ENCODE measurements at places on chromosomes 7 and 10.

DNA sequence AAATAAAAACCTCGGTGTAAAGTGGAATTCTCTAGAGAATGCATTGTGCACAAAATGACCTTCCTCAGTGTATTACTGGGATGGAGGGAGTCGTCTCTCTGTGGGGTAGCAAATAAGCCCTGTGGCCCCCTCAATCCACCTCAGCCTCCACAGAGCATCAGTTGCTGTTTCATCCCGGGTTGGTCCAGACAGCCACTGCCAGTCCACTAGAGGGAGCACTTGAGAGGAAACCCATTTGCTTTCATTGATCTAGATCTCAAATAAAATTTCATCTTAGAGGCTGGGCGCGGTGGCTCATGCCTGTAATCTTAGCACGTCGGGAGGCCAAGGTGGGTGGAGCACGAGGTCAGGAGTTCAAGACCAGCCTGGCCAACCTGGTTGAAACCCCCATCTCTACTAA is 1128.7 kb downstream of the CNTNAP2 start:
- DNase-seq: peak; percentile 13

DNA sequence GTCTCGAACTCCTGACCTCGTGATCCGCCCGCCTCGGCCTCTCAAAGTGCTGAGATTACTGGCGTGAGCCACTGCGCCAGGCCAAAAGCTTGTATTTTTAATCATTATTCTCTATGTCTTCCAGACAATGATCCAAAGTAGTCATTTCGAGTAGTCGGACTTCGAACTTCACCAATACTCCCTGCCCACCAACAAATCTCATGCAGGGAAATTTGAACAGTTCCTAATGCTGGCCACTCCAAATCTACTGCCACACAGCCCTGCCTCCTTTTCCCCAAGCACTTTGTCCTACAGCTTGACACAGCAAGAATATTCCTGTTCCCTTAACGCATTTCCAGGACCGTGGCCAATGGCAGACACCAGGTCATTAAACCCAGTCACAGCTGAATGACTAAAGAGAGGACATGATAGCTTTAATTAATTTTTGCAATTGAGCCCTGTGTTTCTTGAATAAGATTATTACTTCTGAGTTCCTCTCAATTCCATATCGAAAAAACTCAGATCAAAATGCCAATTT is 142.3 kb upstream of the NRP1 start:
- DNase-seq: no peak

DNA sequence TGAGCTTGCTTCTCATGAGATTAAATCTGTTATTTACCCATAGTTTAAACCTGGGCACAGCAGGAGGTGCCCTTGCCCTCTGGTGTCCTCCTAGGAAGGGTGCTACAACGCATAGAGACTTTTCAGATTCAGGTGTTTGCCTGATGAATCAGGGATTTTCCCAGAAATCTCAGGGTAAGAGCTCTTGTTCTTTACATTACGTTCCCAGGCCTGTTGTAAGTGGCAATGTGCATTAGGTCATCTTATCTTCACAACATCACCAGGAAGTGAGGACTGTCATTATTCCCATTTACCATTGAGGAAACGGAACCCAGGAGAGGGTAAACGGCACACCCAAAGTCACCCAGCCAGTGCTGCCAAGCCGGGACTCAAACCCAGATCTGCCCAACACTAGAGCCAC is 73.0 kb downstream of the NHLRC2 start:
- no peak for DNase-seq

DNA sequence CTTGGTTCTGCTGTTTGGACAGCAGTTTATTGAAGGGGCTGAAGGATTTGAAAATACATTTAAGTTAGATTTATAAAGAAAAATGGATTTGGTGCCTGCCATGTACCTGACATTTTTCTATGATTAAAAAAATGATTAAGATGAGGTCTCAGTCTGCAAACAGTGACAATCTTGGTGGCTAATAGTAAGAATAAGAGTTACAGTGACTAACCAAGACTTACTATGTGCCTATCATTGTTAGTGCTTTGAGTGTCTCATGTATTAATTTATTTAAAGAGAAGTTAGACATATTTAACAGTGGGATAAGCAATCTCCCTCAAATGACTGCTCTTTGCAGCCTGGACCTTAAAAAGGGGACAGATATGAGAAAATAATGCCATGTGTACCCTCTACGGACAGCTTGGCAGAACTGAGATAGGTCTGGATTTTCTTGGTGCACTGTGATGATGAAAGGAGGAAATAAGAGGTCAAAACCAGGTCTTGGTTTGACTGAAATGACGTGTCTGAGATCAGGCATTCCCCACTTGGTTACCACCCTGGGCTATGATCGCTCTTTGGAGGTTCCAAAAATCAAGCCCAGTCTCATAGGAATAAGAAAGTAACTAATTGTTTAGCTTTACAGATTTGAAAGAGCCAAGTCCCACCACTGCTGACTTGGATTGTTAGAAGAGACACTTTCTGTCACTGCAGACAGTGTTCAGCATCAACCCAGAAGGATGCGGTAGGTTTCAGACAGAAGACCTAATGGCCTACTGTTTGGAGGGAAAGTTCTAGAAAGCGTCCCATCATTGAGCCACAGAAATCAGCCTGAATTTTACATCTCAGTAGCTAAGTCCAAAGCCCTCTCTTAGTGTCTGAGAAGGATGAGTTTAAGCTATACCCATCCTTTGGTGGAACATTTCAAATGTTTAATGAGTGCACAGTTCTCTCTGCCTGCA is 2.1 kb downstream of the CASP7 start:
- DNase-seq: no peak

DNA sequence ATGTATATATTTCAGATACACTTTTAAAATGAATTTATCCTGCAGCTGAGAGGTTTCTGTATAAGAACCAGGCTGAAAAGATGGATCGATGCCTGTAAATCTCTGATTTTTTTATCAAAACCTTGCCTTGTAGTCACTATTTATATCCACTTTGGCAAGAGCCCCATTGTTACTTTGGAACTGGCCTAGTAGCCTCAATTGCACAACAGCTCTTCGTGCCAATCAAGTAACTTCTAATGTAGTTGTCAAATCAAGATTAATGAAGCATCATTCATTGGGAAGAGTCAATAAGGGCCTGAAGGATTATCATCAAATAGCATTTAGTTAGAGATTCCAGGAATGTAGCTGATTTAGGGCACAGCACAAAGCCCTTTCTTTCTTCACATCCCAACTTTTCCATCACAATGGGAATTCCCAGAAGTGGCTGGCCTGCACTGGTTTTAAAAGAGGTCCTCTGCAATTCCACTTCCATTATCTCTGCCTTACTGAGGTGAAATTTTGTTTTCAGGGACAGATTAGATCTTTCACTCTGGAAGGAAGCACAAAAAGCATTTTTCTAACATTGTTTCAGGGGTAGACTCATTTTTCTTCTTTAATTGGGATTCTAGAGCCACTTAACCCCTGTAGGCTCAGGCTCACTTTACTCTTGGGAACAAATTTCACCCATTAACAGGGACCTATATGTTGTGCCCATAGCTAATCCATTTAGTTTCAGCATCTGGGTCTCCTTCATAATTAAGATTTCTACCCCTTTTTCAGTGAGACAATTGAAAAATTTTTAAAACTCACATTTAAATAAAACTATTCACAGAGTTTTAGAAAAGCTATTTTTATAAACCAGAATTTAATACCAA is 97.8 kb downstream of the CALCR start:
- DNase-seq: no peak

DNA sequence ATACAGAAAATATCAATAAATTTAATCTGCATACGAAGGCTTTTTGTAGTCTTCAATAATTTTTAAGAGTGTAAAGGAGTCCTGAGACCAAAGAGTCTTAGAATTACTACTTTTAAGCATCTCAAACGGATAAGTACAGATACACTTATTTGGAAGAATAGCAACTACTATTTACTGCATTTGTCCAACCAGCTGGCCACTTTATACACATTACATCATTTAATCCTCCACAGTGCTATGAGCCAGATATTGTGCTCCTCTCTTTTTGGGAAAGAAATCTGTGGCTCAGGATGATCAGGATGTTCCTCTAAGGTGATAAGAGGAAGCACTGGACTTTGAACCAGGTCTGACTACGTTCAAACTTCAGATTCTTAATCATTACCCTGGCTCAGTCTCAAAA is 588.6 kb upstream of the LRRTM3 start:
- DNase-seq: no peak

GRCh38 chr7:90485734-90486316 is 16.4 kb downstream of the PTTG1IP2 start:
- no peak for DNase-seq

- DNase-seq: peak; percentile 69
These were observed 11.3 kb downstream of the CPA2 start for GRCh38 chr7:130277763-130278643.

Measured in HCEC 1CT (cell line).